ENCODE measurements at places on chromosomes 7 and 10.

DNA sequence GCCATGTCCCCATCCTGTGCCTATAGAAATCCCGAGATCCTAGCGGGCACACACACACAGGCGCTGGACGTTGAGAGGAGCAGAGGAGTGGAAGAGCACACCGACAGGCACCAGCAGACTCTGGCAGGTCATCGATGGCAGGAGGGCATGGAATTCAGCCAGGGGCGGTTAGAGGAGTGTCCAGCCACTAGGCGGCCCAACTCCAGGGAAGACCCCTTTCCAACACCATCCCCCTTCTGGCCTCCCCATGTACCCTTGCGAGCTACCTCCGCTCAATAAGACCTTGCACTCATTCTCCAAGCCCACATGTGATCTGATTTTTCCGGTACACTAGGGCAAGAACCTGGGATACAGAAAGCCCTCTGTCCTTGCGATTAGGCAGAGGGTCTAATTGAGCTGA, 356.0 kb upstream of the DPP6 start:
- DNase-seq = no peak

- DNase-seq = peak; percentile 36
These were observed 341.6 kb upstream of the MEOX2 start for GRCh38 chr7:16028103-16028502.

DNA sequence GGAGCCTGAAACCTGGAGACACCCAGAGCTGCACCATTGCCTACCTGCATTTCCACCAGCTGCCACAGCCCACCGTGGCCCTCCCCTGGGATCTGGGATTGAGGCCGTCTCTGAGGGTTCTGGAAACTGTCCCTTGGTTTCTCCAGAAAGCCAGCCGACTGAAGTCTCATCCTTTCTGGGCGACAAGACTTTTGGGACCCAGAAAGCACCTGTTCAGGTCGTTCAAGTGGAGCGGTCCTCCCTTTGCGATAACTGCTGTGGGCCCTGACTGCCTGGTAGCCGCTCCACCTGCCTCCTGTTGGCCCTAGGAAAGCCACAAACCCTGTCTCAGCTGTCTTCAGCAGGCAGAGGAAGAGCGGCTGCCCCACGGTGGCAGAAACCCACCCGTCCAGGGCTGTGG, 346.0 kb upstream of the MKI67 start:
- DNase-seq = no peak

DNA sequence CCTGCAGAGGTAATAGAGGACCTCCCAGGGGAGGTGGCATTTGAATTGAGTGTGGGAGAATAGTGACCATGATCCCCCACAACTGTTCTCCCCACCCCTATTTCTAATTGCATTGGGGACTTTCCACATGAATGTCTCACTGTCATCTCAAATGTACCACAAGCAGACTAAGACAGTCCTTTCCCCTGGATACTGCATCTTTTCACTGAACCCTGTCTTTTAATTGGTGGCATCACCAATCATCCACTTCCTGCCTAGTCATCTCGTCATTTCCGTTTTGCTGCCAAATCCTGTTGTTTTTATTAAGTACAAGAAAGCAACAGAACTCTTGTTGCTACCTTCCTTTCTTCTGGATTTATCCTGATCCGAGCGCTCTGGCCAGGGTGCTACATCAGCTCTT, 120.3 kb downstream of the NRP1 start:
- DNase-seq = no peak

DNA sequence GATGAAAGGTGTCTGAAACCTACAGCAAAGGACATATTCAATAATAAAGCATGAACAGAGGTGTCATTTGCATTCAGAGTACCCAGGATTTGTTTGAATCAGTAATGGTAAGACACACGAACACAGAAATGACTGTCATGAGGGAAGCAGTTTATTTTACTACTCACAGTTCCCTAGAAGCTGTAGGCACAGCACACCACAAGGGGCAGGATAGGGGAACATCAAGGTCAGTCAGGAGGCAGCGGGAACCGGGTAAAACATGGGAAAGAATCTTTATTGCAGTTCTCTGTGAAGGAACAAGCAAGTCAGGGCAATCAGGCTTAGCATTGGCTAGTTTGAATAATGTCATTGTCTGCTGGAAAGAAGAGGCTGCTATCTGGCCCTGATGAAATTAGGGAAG, 70.2 kb upstream of the PDSS1 start:
- DNase-seq = no peak

GRCh38 chr7:156347132-156347531, 293.4 kb upstream of the RNF32 start:
- DNase-seq = no peak

- DNase-seq = no peak
These were observed 55.5 kb upstream of the CCNJ start for GRCh38 chr10:95987685-95988426.

GRCh38 chr7:68166525-68166924, 1169.9 kb downstream of the TYW1 start:
- DNase-seq = no peak

DNA sequence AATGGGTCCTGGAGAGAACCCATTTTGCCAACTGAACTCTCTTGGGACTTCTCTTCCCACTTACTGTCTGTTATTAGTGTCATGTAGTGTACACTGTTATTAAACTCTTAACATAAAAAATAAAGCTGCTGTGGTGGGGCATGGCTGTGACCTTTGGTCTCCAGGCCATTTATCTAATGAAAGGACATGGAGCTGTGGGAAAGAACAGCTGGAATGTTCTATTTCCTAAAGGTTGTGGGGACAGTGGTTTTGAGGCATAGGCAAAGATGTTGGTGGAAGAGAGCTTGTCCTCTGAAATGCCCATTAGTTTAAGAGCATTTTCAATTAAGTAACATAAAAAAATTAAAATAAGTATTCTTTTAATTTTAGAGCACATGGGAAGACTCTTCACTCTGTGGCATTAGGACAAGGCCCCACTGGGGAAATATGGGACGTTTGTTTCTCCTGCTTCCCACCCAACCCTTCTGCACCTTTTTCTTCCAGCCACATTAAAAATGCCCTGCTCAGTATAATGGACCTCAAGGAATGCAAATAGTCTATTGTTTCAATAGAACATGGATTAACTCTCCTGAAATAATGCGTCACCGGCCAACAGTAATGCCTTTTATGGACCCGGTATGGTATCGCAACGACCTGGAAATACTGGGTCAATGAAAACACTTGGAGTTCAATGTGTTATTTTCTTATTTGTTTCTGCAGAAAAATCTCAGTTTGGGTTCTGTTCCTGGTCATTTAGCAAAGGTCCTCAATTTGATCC, 149.6 kb downstream of the BUB3 start:
- no peak for DNase-seq

DNA sequence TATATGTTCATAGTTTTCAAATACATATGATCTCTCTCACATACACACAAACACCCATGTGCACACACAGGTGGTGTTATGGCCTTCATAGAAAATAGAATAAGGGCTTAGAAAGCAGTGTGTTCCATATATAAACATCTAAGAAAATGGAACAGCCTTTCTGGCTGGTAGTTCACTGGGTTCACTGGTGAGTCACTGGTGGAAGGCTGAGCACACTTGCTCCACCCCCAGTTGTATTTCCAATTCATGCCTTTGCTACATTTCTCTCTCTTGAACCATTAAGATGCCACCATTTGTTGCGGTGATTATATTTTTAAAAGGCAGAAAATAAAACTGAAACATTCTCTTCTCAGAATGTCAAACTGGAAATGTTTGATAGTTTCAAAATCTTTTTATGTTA, 252.1 kb downstream of the GLI3 start:
- peak; percentile 65 for DNase-seq

DNA sequence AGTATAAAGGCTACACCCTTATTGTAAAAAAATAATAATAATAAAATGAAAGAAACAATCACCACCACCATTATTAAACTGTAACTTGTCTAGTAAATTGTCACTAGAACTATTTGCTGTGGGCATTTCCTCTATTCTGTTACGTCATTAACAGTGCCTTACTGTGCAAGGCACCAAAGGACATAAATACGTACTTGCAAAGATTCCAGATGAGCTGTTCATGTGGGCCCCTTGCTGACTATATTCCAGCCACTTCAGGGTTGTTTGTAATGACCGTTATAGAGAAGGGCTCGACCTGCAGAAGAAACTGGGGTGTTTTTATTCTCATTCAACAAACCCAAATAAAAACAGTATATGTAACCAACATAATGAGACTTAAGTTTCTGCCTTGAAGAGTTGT, 60.4 kb downstream of the KLRG2 start:
- no peak for DNase-seq

- no peak for DNase-seq
These were observed 1.0 kb downstream of the NXPH1 start for GRCh38 chr7:8434290-8435002.

DNA sequence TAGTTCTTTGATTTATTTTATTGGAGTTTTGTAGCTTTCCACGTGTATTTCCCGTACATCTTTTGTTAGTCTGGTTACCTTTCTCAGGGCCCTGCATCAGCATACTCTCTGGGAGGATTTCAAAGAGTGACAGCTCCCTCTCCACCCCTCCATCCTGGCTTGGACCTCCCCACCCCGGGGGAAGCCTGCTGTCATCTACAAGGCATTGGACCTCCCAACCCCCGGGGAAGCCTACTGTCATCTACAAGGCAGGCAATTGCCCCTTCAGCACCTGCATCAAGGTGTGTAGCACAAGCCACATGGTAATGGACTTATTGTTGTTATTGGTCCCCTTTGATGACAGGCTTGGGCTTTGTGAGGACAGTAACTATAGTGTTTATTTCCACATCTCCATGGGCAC, 390.1 kb downstream of the TCERG1L start:
- no peak for DNase-seq

GRCh38 chr7:23418046-23418445, 52.2 kb downstream of the IGF2BP3 start:
- no peak for DNase-seq

GRCh38 chr10:34489973-34490745, 324.9 kb downstream of the PARD3 start:
- DNase-seq = peak; percentile 27

DNA sequence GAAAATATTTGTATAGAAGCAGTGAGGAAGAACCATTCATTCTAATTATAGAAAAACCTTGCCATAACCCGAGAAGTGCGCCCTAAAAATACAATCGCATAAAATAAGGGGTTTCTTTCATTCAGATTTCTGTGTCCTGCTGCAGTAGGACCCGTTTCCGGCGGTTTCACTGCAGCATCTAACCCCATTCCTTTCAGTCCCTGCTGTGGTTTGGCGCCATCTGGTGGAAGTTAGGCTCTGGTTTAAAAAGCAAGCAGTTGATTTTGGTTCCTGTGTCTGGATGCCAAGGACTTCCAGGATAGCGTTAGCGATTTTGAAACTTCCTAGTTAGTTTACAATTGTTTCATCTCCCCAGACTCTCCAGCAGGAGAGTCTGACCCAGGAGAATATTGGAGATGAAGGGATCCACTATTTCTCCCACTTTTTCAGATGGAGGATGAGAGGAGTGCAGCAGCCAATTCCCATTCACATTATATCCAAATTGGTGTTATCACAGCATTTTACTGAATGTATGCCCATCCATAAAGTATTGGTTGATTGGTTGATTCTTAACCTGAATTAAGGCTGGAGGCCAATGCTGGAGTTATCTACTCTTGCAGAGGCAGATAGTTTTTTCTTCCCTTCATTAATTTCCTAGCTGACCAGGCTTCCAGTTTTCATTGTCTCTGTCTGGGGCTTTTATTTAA, 128.8 kb upstream of the CACNA2D1 start:
- DNase-seq = peak; percentile 79

DNA sequence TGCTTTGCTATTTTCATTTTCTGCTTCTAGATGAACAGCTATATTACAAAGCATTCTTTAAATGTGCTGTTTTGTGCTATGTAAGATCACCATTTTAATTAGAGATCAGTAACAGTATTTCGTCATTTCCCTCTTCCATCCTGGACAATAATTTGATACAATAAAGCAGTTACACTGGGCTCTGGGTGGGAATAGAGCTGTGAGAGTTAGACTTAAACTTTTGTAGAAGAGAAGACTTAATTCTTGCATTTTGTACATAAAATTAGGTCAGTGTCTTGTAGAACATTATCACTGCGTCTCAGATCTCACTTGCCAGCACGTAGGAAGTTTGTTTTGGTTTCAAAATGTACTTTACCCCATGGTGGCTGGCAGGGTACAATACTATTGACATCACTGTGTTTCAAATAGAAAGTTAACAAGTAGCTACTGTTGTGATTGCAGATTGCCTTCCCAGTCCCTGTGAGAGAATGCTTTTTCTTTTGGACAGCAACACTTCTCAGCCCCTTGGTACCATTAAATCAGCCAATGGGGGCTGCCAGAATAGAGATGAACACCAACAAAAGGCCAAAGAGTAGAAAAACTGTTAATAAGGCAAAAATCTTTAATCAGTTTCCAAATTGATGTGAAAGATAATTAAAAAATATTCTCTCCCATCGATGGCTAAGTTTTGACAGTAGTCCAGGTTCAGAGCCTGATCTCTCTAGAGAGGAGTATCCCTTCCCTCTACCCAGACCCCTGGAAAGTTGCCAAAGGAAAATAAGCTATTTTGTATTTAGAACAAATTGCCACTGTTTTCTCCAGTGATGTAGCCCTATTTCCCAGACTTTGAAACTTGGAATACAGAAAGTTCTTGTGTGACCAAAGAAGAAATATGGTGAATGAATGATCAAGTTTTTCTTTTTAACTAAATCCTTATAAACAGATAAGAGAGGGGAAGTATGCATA, 35.1 kb downstream of the SMNDC1 start:
- peak; percentile 15 for DNase-seq

GRCh38 chr10:45557275-45557905, 115.2 kb downstream of the ZFAND4 start:
- peak; percentile 15 for DNase-seq

GRCh38 chr10:70649526-70649925, 22.8 kb upstream of the ADAMTS14 start:
- peak; percentile 57 for DNase-seq

- DNase-seq = no peak
These were observed 87.2 kb downstream of the CALD1 start for GRCh38 chr7:134866617-134867016.

- peak; percentile 1 for DNase-seq
These were observed 17.0 kb downstream of the ATE1 start for GRCh38 chr10:121910673-121911420.

DNA sequence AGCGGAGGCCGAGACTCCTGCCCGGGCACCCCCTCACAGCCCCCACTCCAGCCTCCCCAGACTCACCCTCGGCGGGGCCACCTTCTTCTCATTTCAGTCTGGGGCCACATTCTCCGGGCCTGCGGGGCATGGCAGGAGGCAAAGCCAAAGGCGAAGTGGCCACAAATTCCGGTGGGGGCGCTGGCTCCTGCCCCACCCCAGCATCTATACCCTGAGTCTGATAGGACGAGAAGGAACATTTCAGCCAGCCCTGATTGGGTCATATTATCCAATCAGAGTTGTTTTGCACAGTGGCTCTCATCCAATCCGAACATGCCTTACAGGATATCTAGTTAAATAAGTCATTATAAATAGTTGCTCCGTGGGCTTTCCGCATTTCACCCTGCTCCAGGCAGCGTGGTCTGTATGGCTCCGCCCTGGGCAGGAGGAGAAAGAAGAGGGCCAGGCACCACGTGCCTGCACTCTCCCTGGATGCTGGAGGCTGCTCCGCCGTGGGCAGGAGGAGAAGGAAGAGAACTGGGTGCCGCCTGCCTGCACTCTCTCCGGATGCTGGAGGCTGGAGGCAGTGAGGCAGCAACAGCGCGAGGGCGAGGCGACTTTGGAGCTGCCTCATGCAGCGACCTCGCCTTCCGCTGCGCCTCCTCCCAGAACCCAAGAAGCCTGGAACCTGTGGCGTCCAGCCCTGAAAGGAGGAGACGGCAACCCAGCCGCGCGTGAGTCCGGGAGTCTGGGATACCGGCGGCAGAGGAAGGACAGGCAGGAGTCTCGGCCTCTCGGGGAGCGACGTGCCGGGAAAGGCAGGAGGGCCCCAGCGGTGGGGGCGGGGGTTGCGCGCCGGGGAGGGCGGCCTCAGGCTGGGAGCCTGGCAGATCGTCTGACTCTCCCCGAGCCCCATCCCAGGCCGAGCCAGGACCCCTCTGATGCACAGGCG, 162.9 kb downstream of the ZNF33B start:
- peak; percentile 67 for DNase-seq
